HAP-1 (cell line): ENCODE measurements at places on chromosomes 6 and 20.

DNA sequence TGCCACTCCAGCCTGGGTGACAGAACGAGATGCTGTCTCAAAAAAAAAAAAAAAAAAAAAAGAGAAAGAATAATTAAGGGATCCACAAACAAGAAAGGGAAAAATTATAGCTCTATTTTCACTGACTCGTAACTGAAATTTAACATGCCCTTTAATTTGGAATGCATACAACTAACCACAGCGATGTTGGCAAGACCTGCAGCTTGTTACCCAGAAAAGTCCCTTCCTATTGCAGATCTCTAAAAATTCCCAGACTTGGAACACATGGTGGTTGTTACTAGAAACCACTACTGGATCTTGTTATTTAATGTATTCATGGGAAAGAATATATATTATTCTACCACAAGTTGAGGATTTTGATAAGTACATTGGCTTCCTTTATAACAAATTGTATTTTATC, 27.8 kb upstream of the SMIM28 start:
- DNase-seq: no peak

GRCh38 chr20:18377896-18378481, 88.8 kb downstream of the DZANK1 start:
- no peak for DNase-seq

- no peak for DNase-seq
These were observed 99.0 kb downstream of the GMPR start for GRCh38 chr6:16337295-16337975.

DNA sequence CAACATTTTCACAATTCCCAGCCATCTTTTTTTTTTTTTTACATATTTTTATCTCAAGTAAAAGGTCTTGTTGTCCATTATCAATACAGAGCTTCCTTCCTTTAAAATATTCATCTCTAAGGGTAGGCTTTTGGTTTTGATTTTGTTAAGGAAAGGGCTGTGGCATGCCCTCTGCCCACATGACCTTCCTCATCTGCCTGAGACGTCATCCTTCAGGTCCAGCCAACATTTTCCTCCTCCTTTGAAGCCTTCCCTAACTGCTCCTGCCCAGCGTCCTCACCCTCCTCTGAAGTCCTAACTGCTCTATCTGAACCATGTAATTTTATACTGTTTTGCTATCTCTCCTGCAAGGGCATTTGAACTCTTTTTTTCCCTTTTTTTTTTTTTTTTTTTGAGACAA, 73.9 kb upstream of the TGM3 start:
- DNase-seq: no peak

GRCh38 chr6:6810727-6811126, 222.2 kb downstream of the LY86 start:
- DNase-seq: no peak

GRCh38 chr6:168190014-168190405, 111.0 kb upstream of the FRMD1 start:
- DNase-seq: no peak

- DNase-seq: no peak
These were observed 31.9 kb downstream of the ZNF184 start for GRCh38 chr6:27441001-27441400.
